ELF-1 (cell line): ENCODE measurements at places on chromosomes 2 and 18.
A peak's percentile ranks its signal among the peaks of the same experiment; 100 is the strongest.

DNA sequence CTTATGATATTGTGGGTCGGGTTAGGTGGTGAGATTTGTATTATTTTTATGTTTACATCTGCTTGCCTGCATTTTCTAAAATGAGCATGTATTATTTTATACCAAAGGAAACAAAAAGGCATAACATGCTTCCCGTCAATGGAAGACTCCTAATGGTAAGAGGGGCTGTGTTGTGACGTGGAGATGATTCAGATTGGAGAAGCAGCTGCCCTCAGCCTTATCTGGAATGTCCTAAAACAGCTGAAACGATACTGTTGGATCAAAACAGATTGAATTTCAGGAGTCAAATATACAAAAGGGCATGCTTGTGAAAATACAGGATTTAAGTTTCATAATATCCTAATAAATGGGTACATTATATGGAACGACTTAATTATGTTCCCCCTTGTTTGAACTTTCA lies 19.0 kb downstream of the DGKD start:
- no peak for DNase-seq

DNA sequence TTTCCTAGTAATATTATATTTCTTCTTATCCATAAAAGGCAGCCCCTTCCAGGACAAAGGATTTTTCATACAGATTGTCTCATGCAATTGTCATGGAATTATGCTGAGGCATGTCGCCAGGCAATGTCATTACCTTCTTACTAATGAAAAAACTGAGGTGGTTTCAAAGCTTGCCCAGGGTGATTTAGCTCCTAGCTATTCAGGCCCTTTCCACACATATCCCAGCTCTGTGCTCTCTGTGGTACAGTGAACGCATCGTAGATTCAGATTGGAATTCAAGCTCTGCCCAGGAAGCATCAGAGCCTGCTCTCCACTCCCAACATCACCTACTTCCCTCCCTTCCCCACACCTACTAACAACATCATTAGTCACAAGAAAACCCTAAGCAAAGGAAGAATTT lies 60.1 kb downstream of the ATP8B1 start:
- no peak for DNase-seq

DNA sequence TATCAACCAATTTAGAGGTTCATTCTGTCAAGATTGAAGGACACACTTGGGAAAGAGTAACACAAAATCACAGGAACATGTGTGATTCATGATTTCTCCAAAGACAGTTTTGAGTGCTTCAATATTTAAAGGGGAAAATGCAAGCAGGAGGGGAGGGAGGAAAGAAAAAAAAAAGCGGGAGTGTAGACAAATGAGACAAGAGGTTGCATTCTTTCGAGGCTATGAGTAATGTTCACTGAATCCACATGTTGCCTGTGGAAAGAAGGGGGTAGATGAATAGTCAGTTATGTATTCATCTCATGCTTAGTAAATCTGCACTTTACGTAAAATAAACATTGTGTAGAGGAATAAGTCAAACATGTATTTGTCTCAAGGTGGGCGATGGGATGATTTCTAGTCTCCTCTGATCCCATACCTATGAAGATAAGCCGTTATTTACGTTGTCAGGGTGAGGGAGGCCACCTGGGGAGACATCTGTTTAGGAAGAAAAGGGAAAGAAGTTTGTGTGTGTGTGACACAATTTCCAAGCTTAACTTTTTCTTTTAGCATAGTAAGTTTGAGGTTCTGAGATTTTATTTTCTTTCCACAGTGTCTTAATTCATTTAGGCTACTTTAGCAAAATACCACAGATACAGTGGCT lies 211.0 kb upstream of the ZC3H15 start:
- no peak for DNase-seq

GRCh38 chr18:5057386-5058348 lies 139.4 kb downstream of the AKAIN1 start:
- peak; percentile 86 for DNase-seq

DNA sequence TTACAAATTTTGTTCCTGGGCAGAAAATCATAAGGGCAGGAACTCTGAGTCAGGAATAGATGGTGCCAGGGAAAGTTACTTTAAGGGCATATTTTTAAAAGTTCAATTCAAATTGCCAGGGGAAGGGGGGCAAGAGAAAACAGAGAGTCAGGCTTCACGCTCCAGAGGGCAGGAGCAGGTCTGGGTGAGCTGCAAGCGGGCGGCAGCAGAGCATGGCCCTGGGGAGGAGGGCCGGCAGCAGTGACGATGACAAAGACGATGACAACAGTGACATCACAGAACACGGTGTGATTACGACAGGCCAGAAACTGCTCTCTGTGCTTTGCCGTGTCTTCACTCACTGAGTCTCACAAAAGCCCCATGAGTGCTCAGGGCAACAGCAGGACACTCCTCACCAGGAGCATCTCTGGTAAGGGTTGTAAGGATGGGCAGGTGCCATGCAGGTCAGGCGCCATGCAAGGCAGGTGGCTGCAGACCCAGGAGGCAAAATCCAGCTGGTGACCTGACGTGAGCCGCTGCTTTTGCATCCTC lies 23.3 kb downstream of the CHST10 start:
- no peak for DNase-seq

GRCh38 chr2:66957677-66958076 lies 439.5 kb upstream of the ETAA1 start:
- DNase-seq: no peak

GRCh38 chr2:54809819-54810218 lies 86.4 kb downstream of the EML6 start:
- no peak for DNase-seq

- no peak for DNase-seq
Measured at GRCh38 chr18:54169431-54170403, 54.8 kb downstream of the MBD2 start.

GRCh38 chr2:15363142-15363541 lies 198.0 kb downstream of the NBAS start:
- no peak for DNase-seq

GRCh38 chr18:26088487-26088886 lies 1.9 kb downstream of the SS18 start:
- DNase-seq: no peak

DNA sequence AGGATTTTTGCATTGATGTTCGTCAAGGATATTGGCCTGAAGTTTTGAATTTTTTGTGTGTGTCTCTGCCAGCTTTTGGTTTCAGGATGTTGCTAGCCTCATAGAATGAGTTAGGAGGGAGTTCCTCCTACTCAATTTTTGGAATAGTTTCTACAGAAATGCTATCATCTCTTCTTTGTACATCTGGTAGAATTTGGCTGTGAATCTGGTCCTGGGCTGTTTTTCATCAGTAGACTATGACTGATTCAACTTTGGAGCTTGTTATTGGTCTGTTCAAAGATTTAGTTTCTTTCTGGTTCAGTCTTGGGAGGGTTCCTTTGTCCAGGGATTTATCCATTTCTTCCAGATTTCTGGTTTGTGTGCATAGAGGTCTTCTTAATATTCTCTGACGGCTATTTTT lies 166.7 kb downstream of the ST6GAL2 start:
- no peak for DNase-seq

- no peak for DNase-seq
Measured at GRCh38 chr2:199606193-199606780, 148.5 kb upstream of the SATB2 start.

DNA sequence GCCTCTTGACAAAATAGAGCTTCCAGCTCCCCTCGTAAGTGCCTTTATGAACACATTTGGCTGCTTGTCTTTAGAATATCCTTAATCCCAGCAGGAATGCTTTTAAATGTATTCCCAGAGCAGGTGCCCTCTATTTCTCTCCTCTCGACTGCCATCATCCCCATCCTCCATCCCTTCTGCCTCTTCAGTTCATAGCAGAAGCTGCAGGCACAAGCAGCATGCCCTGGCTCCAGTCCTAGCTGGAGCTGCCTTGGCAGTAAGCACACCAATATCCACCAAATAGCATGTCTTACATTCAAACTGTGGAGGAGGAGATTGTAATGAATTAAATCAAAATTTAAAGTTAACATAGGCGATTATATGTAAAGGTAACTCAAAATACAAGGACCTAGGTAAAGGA lies 891.3 kb upstream of the SLC39A10 start:
- no peak for DNase-seq

DNA sequence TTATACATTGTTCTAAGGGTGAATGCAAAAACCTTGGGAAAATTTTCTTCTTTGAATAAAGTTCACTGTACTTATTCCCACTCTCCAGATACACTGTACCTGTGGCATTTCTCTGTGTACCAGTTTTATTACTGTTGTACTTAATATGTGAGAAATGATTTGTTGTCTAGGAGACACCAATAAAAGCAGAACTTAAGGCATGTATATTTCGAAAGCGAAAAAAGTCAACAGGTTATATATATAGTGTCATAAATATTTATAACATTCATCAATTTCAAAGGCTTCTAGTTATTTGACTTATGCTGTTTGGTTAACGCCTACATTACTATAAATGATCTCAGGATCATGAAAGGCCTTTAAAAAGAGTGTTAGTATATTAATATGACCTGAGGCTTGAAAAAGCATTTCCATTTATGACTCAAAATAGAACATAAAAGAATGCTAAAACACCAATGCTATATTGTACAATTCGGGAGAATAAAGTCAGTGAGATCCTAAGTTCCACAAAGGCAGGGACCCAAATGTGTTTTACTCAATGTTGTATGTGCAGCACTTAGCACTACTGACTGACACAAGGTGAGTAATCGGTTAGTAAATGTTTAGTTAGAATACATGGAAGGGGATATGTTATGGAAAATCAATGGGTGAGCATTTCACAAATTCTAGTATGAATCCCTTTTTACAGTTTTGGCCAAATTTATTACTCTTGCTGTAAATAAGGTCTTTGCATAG lies 32.2 kb upstream of the HNRNPA3 start:
- DNase-seq: no peak

DNA sequence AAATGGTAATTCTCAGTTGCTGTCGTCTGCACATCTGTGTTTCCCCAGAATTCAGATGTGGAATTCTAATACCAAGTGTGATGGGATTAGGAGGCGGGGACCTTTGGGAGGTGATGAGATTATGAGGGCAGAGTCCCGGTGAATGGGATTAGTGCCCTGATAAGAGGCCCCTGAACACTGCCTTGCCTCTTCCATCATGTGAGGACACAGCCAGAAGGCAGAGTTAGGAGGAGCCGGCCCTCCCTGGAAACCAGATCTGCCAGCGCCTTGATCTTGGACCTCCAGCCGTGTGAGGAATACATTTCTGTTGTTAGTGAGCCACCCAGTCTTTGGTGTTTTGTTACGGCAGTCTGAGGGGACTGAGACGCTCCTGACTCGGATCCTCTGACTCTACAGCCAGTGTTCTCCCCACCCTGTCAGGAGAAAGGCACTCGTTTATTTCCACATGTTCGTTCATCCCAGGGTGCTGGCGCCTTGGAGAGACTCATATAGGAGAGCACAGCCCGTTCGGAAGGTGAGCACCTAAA lies 395.0 kb downstream of the ZNF516 start:
- DNase-seq: peak; percentile 12

DNA sequence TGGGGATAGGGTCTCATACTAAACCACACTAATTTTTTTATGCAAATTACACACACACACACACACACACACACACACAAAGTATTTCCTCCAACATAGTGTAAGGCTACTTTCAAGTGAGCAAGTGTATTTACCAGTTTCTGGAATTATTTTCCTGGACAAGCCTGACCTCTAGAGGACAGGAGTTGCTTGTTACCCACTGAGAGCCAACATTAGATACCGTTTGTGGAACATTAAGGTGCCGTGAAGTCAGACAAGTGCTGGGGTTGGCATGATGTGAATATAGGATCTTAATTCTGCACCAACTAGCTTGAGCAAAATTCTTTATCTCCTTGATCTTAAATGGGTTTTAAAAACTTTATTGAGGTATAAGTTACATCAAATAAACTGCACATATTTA lies 39.3 kb upstream of the SERPINB2 start:
- DNase-seq: no peak

- DNase-seq: no peak
Measured at GRCh38 chr18:5476961-5477800, 66.6 kb downstream of the EPB41L3 start.

DNA sequence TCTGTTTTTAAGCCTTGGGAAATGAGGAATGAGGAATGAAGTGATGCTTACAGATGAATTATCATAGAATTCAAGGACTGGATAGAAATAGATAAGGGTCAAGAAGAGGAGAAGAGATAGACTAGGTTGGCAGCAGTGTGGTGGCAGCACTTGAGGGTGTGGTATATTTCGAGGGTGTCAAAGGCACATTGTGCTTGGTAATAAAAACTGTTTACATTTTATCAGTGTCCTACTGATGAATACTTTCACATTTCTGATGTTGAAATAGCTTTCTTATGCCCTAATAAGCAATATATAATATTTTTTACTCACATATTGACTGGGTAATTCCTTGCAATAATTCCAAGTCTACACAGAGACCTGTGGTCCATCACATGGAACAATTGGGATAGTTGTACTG lies 3.4 kb downstream of the TFPI start:
- DNase-seq: no peak

- no peak for DNase-seq
Measured at GRCh38 chr2:226756131-226756530, 43.5 kb downstream of the IRS1 start.

- DNase-seq: peak; percentile 44
Measured at GRCh38 chr18:7177116-7177744, 53.7 kb upstream of the LRRC30 start.

DNA sequence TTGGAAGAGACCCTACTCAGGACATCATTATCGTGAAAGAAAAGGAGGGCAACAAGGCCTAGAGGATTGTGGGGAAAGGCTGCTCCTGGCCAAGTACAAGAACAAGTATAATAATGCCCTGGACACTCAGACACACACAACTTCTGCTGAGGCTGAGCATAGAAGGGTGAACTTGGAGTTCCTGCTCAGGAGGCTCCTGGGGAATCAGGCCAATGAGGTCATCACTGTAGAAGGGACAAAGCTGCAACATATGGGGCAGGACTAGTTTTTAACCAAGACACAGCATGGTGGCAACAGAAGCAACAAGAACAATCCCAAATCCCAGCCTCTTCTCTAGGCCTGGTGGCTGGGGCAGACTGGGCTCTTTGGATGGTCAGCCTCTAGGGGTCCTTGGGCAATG lies 102.6 kb downstream of the POLR1A start:
- DNase-seq: no peak

- peak; percentile 42 for DNase-seq
Measured at GRCh38 chr2:119433636-119434327, 2.1 kb downstream of the TMEM37 start.

- no peak for DNase-seq
Measured at GRCh38 chr2:240462073-240462706, 26.7 kb downstream of the GPC1 start.
